ENCODE measurements at places on chromosomes 3 and 15.

DNA sequence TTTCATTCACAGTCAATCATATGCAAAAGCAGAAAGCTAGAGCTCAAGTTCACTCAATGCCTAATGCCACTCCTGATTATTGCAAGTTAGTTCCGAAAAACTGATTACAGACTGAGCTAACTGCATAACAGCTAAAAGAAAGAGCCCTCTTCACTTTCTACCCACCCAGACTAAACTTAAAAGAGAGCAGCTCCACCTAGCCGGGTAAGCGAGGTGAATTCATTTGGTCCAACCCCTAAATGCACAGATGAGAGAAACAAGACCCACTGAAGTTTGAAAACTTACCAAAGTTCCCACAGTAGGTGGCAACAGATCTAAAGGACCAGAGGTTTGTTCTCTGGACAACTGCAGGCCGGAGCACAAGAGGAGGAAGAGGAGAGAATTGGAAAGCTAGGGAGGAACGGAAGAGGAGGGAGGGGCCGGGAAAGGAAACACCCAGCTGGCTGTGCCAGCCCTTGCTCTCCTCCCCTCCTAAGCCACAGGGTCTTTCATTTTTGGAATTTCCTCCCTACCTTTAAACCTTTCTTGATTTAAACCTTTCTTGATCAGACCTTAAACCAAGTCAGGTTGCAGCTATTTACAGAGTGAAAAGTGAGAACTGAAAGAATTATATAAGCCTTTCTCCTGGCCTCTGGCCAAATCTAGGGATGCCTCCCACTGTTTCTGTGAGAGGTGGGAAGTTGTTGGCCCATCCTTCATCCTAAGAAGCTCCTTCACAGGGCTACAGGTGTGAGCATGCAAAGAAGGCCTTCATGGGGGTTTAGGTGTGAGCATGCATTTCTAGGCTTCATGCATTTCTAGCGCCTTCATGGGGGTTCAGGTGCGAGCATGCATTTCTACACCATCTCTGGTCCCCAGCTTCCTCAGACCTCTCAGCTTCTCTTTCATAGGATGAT is 114.7 kb upstream of the LMOD3 start:
- no peak for DNase-seq

GRCh38 chr15:93517176-93517575 is 428.2 kb upstream of the RGMA start:
- no peak for DNase-seq

- DNase-seq: no peak
Measured at GRCh38 chr15:32222716-32223115, 180.4 kb downstream of the GOLGA8K start.

GRCh38 chr3:55683666-55684270 is 196.7 kb upstream of the WNT5A start:
- no peak for DNase-seq

GRCh38 chr3:3666664-3667063 is 132.6 kb upstream of the LRRN1 start:
- DNase-seq: no peak

- no peak for DNase-seq
Measured at GRCh38 chr3:157097198-157097597, 62.7 kb downstream of the CCNL1 start.

DNA sequence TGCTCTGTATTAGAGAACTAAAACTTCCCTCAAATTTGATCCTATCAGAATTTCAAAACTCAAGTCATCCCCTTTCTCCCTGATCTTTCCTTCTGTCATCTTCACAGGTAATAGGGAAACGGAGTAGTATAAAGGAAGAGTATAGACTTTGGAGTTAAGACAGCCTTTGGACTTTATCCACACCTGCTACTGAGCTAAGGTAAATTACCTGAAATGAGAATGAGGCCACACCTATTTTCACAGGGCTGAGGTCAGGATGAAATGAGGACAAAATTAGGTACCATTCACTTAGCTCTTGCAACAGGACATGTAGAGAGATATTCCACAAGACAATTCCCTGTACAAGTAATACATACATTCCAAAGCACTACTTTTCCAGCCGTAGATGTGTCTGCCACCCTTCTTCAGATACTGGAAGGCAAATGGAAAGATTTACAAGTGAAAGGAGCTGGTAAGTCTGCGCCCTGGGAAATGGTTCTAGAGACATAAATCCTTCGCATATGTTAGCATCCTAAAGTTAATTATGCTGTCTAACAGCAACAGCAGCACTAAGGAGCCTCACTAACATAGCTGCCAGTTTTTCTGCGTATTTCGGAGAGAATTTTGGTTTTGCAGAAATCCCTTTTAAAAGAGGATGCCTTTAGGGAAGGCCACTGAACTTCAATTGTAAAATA is 461.8 kb downstream of the SHQ1 start:
- DNase-seq: no peak

DNA sequence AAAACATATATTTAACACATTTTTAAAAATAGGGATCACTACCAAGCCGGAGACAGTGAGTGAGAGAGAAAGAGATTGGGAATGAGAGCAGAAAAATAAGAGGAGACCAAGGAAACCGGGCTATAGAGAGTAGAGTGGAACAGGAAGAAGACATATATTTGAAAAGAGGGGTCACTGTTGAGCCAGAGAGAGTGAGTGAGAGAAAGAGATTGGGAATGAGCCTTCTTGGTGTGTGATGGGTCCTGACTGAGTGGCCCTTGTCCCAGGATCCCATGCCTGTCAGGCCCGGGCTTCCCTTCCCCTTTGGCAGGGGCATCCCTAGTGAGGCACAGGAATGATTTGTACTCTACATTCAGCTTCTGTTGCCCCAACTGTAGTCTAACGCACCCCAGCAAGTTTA is 646.6 kb downstream of the NTRK3 start:
- no peak for DNase-seq

DNA sequence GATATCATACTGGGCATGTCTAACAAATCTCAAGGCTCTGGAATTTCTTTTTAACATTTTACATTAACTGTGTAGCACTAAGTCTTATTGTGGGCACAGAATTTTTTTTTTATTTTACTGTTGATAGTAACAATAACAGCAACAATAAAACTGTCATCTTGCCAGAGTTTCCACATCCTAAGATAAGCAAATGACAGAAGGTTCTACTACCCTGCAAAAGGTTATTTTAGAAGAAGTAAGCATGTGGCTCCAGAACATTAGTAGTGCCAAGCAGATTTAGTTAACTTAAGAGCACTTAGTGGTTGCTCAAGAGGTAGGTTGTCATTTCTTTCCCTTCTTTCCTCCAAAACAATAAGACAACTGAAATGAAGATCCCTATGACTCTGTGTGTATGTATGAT is 743.0 kb upstream of the CBLB start:
- no peak for DNase-seq

- no peak for DNase-seq
Measured at GRCh38 chr3:12345584-12346494, 57.0 kb downstream of the PPARG start.

- no peak for DNase-seq
Measured at GRCh38 chr3:111619833-111620232, 24.7 kb upstream of the ZBED2 start.

DNA sequence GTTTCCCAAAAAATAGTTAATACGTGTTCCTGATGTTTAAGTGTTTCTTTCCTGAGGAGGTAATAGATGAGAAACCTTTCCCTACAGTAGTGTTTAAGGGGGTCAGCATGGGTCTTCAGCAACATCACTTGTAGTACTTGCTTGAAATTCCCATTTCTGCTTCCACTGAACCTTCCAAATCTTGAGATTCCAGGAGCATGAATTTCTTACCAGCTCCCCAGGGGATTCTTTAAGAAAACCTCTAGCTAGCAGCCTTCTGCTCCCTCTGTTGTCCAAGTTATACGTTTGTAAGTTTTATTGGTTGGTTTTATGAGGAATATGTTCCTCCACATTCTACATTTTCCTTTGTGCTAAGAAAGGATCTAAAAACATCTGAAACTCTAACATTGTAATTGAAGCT is 38.2 kb upstream of the ACP3 start:
- DNase-seq: no peak

DNA sequence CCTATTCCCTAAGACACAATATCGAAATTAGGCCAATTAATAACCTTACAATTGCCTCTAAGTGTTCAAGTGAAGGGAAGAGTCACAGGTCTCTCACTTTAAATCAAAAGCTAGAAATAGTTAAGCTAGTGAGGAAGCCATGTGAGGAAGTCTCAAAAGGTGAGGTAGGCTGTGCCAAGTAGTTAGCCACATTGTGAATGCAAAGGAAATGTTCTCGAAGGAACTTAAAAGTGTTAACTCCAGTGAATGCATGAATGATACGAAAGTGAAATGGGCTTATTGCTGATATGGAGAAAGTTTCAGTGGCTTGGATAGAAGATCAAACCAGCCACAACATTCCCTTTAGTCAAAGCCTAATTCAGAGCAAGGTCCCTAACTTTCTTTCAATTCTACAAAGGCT is 59.1 kb downstream of the KLF13 start:
- no peak for DNase-seq

GRCh38 chr15:101501703-101502373 is 12.3 kb upstream of the PCSK6 start:
- peak; percentile 1 for DNase-seq

DNA sequence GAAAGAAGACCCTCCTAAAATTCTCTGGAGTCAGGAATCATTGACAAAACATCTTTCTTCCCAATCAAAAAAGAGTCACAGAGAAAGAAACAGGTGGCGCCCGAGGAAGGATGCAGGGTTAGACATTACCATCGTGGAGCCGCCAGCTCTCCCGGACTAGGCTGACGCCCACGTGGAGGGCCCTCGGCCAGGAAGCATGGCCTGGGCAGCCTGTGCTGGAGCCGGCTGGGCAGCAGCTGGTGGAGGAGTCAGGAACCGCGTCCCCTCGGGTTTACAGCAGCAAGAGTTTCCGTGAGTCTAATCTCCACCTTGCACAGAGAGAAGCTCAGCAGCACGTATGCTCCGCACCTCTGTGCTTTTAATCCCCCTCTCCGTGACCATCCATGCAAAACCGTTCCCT is 533.7 kb upstream of the ATP11B start:
- DNase-seq: no peak

DNA sequence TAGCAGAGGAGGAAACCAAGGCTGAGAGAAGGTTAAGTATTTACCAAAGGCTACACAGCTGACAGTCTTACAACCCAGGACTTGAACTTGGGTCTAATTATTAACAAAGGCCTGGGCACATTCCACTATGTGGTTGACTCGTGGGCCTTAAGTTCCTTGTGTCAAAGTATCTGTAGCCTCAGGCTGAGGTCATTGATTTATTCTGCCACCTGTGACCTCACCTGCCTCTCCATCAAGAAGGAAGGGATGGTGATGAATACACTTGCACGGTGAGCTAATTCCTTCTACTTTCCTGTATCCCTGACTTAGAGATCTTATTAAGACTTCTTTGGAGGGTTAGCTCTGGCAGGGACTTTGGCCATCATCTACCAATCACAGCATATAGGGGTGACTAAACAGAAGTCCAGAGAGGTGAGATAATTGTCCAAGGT is 19.9 kb upstream of the LRRC58 start:
- DNase-seq: no peak

GRCh38 chr3:126376444-126376843 is 18.3 kb upstream of the CFAP100 start:
- no peak for DNase-seq

DNA sequence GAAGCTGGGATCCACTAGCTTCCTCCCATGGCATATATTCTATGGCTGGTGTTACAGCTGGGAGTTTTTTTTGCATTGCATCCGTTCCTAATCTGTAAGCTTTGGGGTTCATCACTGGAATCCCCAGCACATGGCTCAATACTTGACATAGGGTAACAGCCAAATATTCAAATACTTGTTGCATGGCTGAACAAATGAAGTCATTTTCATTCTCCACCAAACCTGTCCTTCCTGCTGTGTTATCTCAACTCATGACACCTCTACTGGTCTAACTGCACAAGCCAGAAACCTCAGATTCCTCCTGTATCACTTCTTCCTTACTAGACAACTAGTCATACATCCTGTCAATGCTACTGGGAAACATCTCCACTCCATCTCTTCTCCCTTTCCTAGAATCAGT is 43.4 kb downstream of the ST3GAL6 start:
- DNase-seq: no peak

DNA sequence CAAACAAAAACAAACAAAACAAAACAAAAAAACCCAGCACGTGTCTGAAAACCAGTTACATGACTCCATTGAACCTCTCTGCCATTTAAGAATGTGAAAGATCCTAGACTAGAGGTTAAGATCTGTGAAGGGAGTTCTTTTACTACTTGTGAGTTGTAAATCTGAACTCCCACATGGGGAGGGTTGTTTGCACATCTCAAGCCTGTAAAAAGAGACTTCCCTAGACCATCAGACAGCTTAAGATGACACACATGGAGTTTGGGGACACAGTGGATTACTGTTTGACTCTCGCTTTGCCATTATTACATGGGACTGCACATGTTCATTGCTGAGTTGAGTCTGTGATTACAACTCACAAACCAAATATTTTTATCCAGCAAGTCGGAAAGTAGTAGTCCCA is 171.5 kb downstream of the SLC9A9 start:
- DNase-seq: no peak

DNA sequence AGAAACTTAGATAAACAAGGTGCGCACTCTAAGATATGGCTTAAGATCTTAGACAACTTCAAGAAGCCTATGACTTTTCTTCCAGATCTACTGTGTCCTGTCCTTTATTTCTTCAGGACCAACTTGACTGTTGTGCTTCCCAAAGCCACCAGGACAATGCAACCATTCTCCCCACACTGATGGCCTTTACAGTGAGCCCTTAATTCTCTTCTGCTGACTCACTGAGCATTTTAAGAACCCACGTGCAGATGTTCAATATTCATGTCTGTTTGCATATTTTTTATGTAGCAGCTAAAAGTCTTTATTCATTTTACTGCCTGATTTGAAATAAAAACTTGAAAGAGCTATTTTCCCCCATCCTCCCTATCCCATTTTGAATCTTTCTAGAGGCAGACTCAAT is 103.3 kb upstream of the SLC2A2 start:
- DNase-seq: no peak

- no peak for DNase-seq
Measured at GRCh38 chr15:91102546-91103330, 2.7 kb downstream of the SV2B start.

GRCh38 chr15:36278219-36278618 is 301.2 kb upstream of the CDIN1 start:
- DNase-seq: no peak

- DNase-seq: no peak
Measured at GRCh38 chr3:76107935-76108570, 322.7 kb upstream of the ZNF717 start.

DNA sequence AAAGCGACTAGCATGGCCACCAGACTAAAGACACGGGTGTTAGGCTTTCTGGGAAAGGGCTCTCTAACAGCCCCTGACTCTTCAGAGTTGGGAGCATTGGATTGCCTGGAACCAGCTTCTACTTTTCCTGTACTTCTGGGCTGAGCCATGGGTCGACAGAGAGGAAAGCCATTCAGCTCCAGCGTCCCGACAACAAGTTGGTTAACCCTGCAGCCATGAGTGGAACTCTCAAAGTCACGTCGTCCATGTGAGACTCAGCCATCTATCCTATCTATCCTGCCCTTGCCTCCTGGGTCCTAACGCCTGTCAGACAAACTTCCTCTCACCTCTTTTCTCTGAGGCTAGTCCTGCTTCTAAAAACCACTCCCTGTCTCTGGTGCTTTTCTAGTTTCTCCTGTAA is 32.6 kb upstream of the TBC1D5 start:
- DNase-seq: no peak

- no peak for DNase-seq
Measured at GRCh38 chr3:109325657-109326056, 9.3 kb upstream of the DPPA2 start.
